Activated T-cell treated with anti-CD3 and anti-CD28 coated beads for 4 hours (primary cell): ENCODE measurements at places on chromosomes 5 and 9.

DNA sequence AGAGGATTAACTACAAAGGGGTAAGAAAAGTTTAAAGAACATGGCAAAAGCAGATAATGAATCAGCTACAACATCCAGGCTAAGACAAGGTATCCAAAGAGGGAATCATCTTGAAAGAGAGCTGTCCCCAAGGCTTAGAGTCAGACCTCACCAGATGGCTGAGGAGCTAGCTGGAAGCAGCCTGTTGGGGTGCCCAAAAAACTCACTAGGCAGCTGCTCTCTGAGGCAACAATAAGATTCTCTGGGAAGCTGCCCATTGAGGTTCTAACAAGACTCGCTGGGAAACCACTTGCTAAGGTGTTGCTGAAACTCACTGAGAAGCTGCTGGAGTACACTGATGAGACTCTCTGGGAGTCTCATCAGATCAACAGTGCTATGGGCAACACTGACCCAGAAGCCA, 185.2 kb downstream of the CETN3 start:
- DNase-seq = no peak

DNA sequence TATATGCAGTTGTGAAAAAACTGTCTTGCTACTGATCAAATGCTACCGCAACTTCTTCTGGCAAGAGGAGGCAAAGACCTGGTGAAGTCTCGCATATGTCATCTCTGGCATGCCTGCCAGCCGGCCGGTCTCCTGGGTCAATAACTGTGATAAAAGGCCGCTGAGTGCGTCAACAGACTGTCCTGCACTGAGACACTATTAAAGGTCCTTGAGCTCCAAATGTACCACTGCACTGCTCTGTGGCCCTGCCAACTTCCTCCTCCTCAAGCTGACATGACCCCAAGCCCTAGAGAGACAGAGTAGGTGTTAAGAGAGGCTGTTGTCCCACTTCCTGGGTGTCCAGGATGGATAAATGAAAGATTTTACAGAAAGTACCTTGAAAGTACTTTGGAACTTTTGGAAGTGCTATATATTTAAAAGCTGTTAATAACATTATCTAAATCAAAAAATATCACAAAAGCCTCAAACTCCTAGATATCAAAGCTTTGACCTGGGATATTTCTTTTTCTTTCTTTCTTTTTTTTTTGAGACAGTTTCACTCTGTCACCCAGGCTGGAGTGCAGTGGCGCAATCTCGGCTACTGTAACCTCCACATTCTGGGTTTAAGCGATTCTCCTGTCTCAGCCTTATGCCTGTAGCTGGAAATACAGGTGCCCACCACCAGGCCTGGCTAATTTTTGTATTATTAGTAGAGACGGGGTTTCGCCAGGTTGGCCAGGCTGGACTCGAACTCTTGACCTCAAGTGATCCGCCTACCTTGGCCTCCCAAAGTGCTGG, 31.5 kb downstream of the RAPGEF1 start:
- DNase-seq = no peak

- no peak for DNase-seq
Observed at GRCh38 chr9:121107881-121108280, 33.1 kb downstream of the CNTRL start.

GRCh38 chr5:76337953-76338451, 65.1 kb upstream of the IQGAP2 start:
- DNase-seq = peak; percentile 31

DNA sequence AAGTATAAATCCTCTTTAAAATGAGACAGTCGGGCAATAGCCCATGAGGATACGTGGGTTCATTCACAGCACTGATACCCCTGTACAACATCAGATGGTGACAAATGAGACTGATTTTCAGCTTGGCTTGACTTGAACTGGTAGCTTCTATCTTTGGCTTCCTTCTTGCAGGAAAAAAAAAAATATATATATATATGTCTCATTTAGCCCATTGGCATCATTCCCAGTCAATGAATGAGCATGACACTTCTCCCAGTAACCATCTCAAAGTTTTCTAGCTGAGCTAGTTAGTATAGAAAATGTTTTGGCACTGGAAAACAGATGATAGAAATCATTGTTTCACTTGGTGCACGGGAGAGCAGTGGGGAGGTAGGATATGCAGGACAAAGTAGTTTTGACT, 222.5 kb upstream of the TAS2R1 start:
- no peak for DNase-seq

DNA sequence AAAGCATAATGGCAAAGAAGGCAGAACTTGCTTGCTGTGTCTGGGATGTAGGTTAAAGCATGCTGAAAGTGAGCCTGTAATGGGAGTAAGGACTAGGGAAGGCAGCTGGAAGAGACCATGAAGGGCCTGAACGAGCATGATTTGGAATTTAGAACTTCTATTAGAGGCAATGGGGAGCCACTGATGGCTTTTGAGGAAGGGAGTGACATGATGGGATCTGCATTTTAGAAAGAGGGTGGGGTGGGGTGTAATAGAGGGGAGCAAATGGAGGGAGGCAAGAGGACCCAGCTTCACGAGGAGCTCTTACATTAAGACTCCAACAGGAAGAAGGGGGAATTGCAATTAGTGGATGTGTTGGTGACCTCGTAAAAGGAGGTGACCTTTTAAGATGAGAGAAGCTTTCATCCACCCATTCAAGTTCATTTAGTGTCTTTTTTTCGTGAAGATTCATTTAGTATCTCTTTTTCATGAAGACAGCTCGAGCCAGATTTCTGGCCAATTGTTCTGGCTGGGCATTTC, 13.6 kb upstream of the GABRP start:
- no peak for DNase-seq

DNA sequence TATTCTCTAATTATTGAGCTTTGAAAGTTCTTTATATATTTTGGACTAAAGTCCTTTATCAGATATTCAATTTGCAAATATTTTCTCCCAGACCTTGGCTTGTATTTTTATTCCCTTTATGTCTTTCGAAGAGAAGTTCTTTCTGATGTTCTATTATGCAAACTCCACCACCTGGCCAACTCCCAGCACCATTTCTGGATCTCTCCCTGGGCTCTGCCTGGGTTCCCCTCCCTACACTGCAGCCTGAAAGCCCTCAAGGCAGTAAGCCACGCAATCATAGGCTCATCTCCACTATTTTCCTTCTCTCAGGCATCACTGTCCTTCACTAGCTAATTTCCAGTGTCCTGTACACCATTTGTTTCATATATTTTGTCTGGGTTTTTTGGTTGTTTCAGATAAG, 76.1 kb downstream of the GRAMD2B start:
- no peak for DNase-seq

- no peak for DNase-seq
Observed at GRCh38 chr5:5795074-5795771, 372.7 kb downstream of the ICE1 start.

- DNase-seq = no peak
Observed at GRCh38 chr5:101102506-101102905, 199.4 kb upstream of the ST8SIA4 start.

GRCh38 chr9:110623462-110624025, 44.0 kb upstream of the SVEP1 start:
- no peak for DNase-seq

DNA sequence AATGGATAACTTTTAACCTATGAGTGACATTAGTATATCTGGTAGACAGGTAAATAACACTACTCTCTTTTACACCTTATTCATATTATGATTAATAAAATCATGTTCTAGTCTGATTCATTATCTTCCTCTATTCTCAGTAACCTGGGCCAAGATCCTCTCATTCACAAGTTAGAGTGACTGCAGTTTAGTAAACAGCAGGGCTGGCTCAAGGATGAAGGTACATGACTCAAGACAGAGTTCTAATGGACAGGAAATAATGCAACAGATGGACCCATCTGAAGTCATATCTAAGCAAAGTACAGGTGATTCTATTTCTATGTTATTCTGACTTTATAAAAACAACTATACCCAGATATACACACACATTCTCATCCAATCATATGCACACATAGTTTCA, 582.5 kb upstream of the CDH18 start:
- DNase-seq = no peak
